ENCODE measurements at places on chromosomes 7 and 10. TPM values are rescaled to one million over a fixed set of nuclear protein-coding genes. Genes with fewer than 3 reads are reported as not detected.

DNA sequence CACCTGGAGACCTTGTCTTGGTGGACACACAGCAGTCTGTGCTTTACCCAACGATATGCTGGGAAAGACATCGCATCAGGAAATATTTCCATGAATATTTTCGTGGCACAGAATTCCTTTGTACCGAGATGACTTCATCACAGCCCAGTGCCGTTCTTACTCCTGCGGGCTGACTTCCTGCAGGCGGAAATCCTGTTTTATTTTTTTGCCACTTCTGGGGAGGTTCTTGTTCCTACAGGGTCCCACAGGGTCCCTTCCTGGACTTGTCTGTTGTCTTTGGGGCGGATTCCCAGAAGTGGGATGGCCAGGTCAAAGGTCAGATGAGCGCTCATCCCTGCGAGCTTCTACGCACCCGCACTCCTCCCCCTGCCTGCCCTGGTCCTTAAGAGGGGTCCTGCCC, 86.5 kb downstream of the DNAJB6 start:
- no peak for DNase-seq

DNA sequence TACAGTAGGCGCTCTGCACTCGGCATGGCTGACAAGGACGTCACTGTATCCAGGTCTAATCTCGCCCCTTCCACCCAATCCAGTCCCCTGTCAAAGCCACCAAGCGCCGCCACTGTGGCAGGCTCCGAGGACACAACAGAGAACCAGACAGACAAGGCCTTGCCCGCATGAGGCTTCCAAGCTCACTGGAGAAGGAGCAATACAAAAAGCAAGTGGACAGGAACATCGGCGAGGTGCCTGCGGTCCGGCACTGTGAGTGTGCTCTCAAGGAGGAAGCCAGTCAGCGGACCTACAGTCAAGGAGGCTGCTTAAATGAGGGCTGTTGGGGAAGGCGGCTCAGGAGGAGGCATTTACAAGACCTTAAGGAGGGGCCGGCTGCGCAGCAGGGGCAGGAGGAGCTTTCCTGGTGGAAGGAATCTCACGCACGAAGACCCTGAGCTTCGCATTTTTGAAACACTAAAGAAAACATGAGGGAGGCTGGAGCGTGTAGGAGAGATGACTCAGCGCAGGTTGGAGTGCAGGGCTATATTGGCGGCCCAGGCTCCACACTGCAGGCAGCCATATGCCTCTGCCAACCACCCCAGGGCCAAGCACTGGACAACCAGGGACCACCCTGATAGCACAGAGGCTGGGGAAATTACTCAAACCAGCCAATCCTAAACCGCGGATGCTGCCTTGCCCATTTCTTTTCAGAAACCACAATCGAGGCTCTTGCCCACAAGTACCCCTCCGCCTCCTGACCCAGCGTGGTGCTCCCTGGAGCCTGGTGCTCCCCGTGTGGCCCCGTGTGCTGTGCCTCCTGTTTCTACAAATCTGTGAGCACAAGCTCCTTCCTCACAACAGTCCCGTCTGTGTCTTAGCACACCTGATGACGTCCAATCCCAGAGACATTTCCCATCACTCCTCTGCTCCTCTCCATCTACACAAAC, 28.9 kb downstream of the GNA12 start:
- DNase-seq = no peak

The SYT15 gene
- 16.1 TPM for polyA plus RNA-seq

GRCh38 chr10:4373612-4374011, 452.4 kb upstream of the AKR1E2 start:
- DNase-seq = no peak

Data from left renal cortex interstitium (tissue), 4 donors.